Upper lobe of right lung (tissue), 1 donor: ENCODE measurements at places on chromosomes 1 and 21.

- no peak for DNase-seq
These were observed 6.4 kb upstream of the MCOLN3 start for GRCh38 chr1:85054664-85055063.

DNA sequence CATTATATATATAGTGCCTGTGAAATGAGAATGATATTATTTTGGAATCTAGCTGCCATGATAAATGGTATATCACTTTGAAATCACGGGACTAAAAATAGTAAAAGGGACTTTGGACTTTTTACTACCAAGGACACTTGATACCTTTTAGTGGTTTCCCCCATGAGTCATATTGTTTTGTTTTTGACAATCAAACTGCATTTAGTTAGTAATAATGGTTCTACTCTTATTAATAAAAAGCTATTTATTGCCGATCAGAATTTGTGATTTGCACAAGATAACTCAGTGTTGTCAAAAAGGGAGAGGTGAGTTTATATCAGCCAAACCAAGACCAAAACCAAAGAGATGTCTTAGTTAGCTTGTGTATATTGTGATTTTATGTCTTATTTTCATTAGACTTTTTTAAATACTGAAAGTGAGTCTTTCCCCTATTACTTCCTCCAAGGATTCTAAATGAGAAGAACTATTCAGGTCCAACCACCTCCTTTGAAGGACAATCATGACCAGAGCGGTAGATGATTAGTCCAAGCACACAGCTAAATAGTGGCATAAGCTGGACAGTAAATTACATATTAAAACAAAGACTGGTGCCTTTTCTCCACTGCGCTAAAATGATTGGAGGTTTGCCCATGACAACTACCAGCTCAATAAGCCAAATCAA is 281.7 kb upstream of the ESRRG start:
- DNase-seq = no peak

- DNase-seq = no peak
These were observed 187.7 kb upstream of the ADAMTS5 start for GRCh38 chr21:27154451-27155129.

DNA sequence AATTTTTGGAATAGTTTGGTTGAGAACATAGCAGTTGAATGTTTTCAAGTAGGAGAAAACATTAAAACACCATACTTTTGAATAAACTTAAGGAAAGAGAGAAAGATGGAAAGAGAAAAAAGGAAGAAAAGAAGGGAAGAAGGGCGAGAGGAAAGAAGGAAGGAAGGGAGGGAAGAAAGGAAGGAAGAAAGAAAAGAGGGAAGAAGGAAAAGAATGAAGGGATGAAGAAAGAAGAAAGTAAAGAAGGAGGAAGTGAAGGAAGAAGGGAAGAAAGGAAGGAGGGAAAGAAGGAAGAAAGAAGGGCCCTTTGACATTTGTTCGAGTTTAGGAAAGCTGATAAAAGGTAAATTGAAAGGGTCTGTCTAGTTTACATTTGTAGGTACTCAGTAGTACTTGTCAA is 482.7 kb downstream of the SIPA1L2 start:
- no peak for DNase-seq

- no peak for DNase-seq
These were observed 6.4 kb downstream of the PTAFR start for GRCh38 chr1:28170001-28170596.
